NCI-H460 (cell line): ENCODE measurements at places on chromosomes 12 and 14. TPM values are rescaled to one million over a fixed set of nuclear protein-coding genes. Genes with fewer than 3 reads are reported as not detected.

DNA sequence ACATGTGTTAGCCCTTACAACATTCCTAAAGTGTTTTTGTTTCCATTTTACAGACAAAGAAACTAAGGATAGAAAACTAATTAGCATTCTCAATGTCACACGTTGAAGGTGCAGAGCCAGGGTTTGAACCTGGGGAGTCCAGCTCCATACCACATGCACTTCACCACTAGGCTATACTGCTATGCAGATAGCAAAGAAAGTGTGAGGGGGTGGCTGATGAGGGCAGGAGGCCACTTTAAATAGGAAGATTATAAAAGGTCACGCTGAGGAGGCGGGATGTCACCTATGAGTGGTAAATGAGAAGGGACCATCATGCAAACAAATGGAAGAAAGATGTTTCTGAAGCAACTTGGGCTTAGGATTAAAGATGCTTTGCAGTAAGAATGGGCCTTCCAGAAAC lies 213.9 kb downstream of the EGLN3 start:
- no peak for DNase-seq

DNA sequence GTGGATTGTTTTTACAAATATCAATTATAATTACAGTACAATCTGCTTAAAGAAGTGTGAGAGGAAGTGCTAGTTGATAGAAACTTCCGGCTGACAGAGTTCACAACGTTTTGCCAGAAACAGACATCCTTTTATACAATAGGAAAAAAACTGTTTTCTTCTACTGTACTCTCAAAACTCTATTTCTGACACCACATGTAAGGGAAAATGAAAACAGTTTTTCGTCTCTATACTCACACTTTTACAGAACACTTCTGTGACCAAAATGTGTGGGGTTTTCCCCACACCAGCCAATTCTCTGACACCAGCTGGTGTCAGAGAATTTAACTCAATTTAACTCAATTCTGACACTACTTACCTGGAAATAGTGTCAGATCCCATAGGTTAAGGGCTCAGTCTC lies 24.2 kb upstream of the HIF1A start:
- DNase-seq, result no peak

- no peak for DNase-seq
These were observed 2.3 kb downstream of the CLEC2B start for GRCh38 chr12:9866860-9867269.

DNA sequence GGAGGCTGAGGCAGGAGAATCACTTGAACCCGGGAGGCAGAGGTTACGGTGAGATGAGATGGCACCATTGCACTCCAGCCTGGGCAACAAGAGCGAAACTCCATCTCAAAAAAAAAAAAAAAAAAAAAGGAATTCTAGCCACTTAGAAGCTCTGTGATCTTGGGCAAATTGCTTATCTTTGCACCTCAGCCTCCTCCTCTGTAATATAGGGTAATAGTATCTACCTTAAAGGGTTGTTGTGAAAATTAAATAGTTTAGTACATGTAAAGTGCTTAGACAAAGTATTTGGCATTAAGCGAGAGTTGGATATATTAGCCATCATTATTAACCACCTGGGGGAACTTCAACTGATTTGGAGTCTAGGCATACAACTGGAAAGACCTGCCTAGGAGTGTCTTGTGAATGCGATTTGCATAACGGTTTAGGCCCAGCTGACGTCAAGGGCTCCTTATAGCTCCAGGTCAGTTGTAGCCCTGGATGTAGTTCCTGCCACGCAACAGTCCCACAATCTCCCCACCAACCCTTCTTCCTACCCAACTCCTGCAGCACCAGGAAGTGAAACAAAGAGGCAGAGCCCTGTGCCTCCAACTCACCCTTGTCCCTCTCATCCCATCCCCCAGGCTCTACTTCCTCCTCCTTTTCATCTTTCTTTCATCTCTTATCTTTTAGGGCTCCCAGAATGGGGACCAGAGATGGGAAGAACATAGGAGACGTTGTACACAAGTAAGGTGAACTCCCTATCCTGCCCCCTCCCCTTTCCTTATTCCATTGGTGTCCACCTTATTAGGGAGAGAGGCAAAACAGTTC lies 2.1 kb upstream of the IL23A start:
- DNase-seq, result no peak

The MYBPC1 gene
- 0.15 and 0.17 TPM in 2 replicates for total RNA-seq

The SYCP3 gene
- 0.14 TPM in 1 of 2 replicates, not detected in the other for total RNA-seq
